Chondrocyte (in vitro differentiated cells): ENCODE measurements at places on chromosomes 5 and 9. TPM values are rescaled to one million over a fixed set of nuclear protein-coding genes. Genes with fewer than 3 reads are reported as not detected.
A peak's percentile ranks its signal among the peaks of the same experiment; 100 is the strongest.

DNA sequence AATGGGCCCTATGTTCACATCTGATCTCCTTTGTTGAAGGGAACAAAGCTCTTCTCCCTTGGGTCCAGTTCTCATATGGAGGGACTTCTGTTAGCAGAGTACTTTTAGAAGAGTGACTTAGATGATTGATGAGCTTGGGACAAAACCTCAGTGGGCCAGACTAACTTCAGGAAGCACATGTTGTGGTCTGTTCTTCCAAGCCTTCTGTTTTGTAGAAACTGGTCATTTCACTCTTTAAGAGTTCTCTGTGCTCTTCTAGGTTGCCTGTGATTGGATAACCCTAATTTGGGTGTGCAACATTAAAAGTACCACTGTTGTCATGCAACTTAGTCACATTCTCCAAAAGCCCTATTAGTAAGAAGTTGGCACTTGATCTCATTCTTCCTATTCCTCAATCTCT lies 183.5 kb upstream of the ACO1 start:
- no peak overlapping the region for H3K4me3 ChIP-seq
- no peak overlapping the region for H3K27ac ChIP-seq
- H3K27me3 ChIP-seq = no peaks in the 10 kb centered on the region
- no peaks in the 10 kb centered on the region for H3K36me3 ChIP-seq
- no peak for DNase-seq

DNA sequence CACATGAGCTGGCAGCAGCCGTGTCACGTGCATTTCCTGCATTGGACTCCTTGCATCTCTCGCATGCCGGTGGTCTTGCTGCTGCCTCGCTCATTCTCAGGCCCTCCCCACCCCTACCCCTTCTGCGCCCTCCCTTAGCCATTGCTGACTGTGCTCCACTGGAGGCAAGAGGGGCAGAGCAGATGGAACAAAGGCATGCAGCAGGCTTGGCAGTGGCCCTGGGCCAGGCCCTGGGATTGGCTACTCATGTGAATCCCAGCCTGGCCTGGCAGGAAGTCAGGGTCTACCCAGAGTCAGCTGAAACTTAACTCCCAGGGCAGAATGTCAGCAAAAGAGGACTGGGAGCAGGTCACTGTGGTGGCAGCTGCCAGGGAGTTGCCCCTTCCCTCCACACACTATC lies 62.3 kb downstream of the TSTD2 start:
- DNase-seq = no peak
- H3K27ac ChIP-seq = no peak overlapping the region
- H3K27me3 ChIP-seq = peaks cover 24% of the 10 kb centered on the region
- H3K36me3 ChIP-seq = peaks cover 2% of the 10 kb centered on the region

GRCh38 chr5:122977319-122977718 lies 59.2 kb downstream of the PPIC start:
- H3K27ac ChIP-seq = no peak overlapping the region
- no peak overlapping the region for H3K4me3 ChIP-seq
- peaks cover 2% of the 10 kb centered on the region for H3K36me3 ChIP-seq
- no peaks in the 10 kb centered on the region for H3K27me3 ChIP-seq
- no peak for DNase-seq
- no peaks in the 10 kb centered on the region for H3K4me1 ChIP-seq

DNA sequence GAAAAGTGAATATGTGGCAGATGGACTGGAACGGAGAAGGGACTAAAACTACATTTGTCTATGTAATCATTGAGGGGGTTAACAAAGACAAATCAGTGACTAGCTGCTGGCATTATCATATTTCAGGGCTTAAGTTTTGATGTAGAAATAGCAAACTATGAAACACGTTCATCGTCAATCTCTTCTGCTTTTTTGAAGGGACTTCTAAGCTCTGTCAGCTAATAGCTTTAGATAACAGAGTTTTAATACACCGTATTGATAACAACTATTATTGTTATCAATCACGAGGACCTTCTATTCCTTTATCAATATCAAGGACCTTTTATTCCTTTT lies 38.9 kb upstream of the MRPS30 start:
- H3K4me1 ChIP-seq = peaks cover 2% of the 10 kb centered on the region
- H3K27ac ChIP-seq = no peak overlapping the region
- no peak overlapping the region for H3K4me3 ChIP-seq
- no peaks in the 10 kb centered on the region for H3K36me3 ChIP-seq
- no peak for DNase-seq

DNA sequence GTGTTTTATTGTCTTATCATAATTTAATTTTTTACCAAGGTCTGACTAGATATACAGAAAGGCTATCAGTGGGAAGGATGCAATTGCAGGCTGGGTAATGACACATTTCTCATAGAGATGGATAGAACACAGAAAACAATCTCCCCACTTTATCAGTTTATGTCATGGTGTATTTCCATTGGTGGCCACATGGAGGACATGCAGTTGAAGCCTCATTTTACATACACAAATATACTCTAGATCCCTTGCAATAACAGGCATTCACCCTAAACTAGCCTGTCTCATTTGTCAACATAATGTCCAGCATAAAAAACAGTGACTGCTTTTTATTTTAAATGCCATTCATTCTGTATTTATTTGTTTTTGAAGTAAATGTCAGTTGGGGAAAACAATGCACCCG lies 526.3 kb downstream of the GABRG2 start:
- DNase-seq = no peak
- H3K27ac ChIP-seq = no peak overlapping the region
- no peaks in the 10 kb centered on the region for H3K4me1 ChIP-seq
- H3K4me3 ChIP-seq = no peak overlapping the region
- no peaks in the 10 kb centered on the region for H3K27me3 ChIP-seq
- H3K36me3 ChIP-seq = no peaks in the 10 kb centered on the region

The IRX1 gene
- total RNA-seq = 2.3 to 9.8 TPM (median 2.9 TPM) in 3 replicates

GRCh38 chr5:77876862-77877502 lies 100.8 kb upstream of the TBCA start:
- no peak for DNase-seq
- no peak overlapping the region for H3K4me3 ChIP-seq
- no peak overlapping the region for H3K27ac ChIP-seq
- H3K4me1 ChIP-seq = no peaks in the 10 kb centered on the region
- no peaks in the 10 kb centered on the region for H3K27me3 ChIP-seq

The MUSK gene
- total RNA-seq = not detected in 3 replicates

DNA sequence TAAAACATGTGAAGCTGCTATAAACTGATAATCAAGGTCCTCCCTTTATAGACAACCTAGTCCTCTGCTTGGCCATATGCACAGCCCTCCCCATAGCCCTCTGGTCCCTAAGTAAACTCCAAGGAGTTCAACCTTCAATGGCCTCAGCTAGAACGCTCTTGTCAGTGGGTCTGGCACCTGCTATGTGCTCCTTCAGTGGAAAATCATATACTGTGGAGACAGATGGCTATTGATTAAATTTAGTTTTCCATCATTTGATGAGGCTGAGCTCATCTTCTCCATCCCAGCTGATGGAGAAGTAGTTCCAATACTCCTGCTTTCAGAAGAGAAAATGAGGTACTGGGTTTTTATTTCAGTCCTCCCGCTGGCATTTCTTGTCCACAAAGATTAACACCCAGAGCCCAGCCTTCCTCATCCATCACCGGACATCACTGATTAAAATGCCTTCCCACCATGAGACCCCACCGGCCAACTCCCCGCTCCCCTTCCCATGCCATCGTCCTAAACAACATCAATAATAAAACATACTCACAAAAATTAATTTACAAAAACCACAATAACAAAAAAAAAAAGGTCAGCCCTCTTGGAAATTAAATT lies 134.6 kb downstream of the TRIM32 start:
- peaks cover 1% of the 10 kb centered on the region for H3K36me3 ChIP-seq
- no peaks in the 10 kb centered on the region for H3K4me1 ChIP-seq
- H3K4me3 ChIP-seq = no peak overlapping the region
- no peak for DNase-seq

The NADK2 gene
- total RNA-seq = 33.7 to 38.9 TPM (median 37.8 TPM) in 3 replicates

DNA sequence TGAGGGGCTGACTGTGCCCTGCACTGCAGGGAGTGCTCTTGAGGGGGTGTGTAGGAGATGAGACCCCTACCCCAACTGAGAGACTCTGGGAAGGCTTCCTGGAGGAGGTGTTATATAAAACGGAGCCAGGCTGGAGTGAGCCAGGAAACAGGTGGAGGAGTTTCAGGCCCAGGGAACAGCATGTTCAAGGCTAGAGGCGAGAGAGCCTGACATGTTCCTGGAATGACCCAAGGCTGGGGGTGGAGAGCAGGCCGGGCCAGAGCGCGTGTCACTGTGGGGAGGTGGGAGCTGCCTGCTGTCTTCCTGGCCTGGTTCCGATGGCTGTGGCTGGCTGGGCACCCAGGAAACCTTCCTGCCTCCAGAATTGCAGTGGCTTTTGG lies 48.7 kb downstream of the RXRA start:
- H3K36me3 ChIP-seq = no peaks in the 10 kb centered on the region
- peak overlapping the region; percentile 13 for H3K4me3 ChIP-seq
- peak overlapping the region; percentile 60 for H3K27ac ChIP-seq

DNA sequence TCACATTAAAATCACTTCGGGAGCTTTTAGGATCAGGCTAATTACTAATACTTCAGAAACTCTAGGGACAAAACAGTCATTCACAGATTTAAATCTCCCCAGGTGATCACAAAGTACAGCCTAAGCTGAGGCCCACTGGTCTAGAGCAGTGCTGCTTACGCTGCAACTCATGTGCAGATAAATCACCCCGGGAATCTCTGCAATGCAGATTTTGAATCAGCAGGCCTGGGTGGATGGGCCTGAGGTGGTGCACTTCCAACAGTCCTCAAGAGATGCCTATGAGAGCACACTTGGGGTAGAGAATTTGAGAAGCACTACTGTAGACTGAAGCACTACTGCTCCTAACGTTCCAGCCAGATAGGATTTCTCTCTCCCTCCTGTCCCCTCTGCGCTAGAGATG lies 28.4 kb downstream of the CSF1R start:
- no peak overlapping the region for H3K4me3 ChIP-seq
- H3K27me3 ChIP-seq = no peaks in the 10 kb centered on the region
- H3K4me1 ChIP-seq = peaks cover 24% of the 10 kb centered on the region

The PAIP1 gene
- 82.3 to 105 TPM (median 104 TPM) in 3 replicates for total RNA-seq

The NRG2 gene
- 0.13 to 0.39 TPM (median 0.27 TPM) in 3 replicates for total RNA-seq

DNA sequence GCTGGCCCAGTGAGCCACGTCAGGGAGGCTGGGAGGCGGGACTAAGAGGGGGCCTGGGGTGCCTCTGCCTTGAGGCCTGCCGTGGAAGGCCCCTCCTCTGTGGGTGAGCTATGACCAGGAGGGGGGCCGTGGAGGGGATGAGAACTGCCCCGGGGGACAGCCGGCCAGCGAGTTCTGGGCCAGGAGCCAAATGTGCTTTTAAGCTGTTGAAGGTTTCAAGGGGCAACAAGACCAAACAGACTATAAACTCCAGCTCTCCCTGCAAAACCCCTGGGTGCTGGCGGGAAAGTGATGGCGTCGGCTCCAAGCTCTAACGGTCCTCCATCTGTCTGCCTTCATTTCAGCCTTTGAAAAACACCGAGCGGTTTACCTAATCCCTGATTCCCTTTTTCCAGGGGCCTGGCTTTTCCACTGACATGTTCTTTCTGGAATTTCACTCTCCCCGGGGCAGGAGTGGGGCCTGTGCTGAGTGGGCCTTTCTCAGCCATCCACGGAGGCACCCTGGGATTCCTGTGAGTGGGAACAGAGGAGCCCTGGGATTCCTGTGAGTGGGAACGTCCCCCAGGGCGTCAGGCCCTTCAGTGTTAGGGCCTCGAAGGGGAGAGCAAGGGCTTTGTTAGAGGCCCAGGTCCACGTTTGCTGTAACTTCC lies 65.6 kb downstream of the COL5A1 start:
- H3K27ac ChIP-seq = peak overlapping the region; percentile 93
- peaks cover 75% of the 10 kb centered on the region for H3K4me1 ChIP-seq
- peaks cover 36% of the 10 kb centered on the region for H3K36me3 ChIP-seq
- no peak for DNase-seq
- no peak overlapping the region for H3K4me3 ChIP-seq

- no peaks in the 10 kb centered on the region for H3K36me3 ChIP-seq
- peak; percentile 60 for DNase-seq
- no peak overlapping the region for H3K4me3 ChIP-seq
- H3K27ac ChIP-seq = no peak overlapping the region
- H3K27me3 ChIP-seq = no peaks in the 10 kb centered on the region
- no peaks in the 10 kb centered on the region for H3K4me1 ChIP-seq
Observed at GRCh38 chr5:99928490-99928889, 606.7 kb upstream of the FAM174A start.

GRCh38 chr9:76877961-76878360 lies 28.0 kb downstream of the PRUNE2 start:
- peaks cover 2% of the 10 kb centered on the region for H3K27me3 ChIP-seq
- no peak overlapping the region for H3K27ac ChIP-seq
- no peak for DNase-seq
- peaks cover 16% of the 10 kb centered on the region for H3K4me1 ChIP-seq
- H3K36me3 ChIP-seq = no peaks in the 10 kb centered on the region

GRCh38 chr5:111271885-111272284 lies 47.7 kb downstream of the CAMK4 start:
- no peak overlapping the region for H3K4me3 ChIP-seq
- peaks cover 19% of the 10 kb centered on the region for H3K27me3 ChIP-seq
- H3K4me1 ChIP-seq = no peaks in the 10 kb centered on the region
- no peak overlapping the region for H3K27ac ChIP-seq
- DNase-seq = no peak

- no peaks in the 10 kb centered on the region for H3K36me3 ChIP-seq
- DNase-seq = no peak
- H3K4me1 ChIP-seq = peaks cover 10% of the 10 kb centered on the region
Observed at GRCh38 chr5:143835251-143835650, 23.3 kb downstream of the HMHB1 start.

The DPP7 gene
- 54.0 to 85.0 TPM (median 82.2 TPM) in 3 replicates for total RNA-seq

- H3K27ac ChIP-seq = no peak overlapping the region
- peaks cover 15% of the 10 kb centered on the region for H3K27me3 ChIP-seq
- no peak overlapping the region for H3K4me3 ChIP-seq
- H3K4me1 ChIP-seq = no peaks in the 10 kb centered on the region
- DNase-seq = no peak
- H3K36me3 ChIP-seq = no peaks in the 10 kb centered on the region
Observed at GRCh38 chr5:86864051-86864450, 246.3 kb downstream of the COX7C start.

GRCh38 chr5:95669540-95669939 lies 13.3 kb downstream of the SPATA9 start:
- no peak for DNase-seq
- no peaks in the 10 kb centered on the region for H3K36me3 ChIP-seq
- no peaks in the 10 kb centered on the region for H3K27me3 ChIP-seq
- H3K27ac ChIP-seq = peak overlapping the region; percentile 74

The TRIM41 gene
- 17.9 to 24.3 TPM (median 19.3 TPM) in 3 replicates for total RNA-seq

The BTNL3 gene
- not detected in 3 replicates for total RNA-seq

The FCN1 gene
- total RNA-seq = not detected in 3 replicates

DNA sequence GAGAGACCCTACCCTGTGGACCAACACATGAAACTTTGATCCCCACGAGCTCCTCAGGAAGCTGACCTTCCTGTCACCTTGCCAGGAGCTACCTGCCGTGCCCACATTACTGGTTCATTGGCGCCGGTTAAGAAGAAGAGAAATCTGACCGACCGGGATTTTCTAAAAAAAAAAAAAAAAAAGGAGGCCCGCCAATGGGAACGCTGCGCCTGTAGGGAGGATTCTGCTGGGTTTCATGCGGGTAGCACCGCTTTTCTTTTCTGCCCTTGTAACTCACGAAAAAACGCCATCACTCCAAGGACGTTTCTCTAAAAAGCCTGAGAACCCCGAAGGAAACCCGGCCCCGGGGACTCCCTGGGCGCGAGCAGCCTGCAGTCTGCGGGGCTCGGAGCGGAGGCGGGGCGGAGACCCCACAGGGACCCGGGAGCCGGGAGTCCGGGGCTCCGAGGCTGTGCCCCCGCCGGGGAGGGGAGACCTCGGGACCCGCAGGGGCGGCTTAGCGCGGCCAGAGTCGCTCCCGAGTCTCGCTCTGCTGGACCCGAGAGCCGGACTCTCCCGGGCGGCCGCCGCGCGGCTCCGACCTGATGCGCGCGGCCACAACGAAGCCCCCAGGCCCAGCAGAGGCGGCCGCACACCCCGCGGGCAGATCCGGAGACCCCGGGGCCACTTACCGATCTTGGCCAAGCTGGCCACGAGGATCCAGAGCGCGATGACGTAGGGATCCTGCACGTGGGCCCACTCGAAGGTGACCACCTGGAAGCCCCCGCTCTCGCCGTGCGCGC lies 617 bp downstream of the SLC9A3 start:
- no peak for DNase-seq
- peaks cover 13% of the 10 kb centered on the region for H3K4me1 ChIP-seq
- H3K36me3 ChIP-seq = no peaks in the 10 kb centered on the region
- peaks cover 54% of the 10 kb centered on the region for H3K27me3 ChIP-seq
